ENCODE measurements at places on chromosomes 5 and 9.
A peak's percentile ranks its signal among the peaks of the same experiment; 100 is the strongest.

DNA sequence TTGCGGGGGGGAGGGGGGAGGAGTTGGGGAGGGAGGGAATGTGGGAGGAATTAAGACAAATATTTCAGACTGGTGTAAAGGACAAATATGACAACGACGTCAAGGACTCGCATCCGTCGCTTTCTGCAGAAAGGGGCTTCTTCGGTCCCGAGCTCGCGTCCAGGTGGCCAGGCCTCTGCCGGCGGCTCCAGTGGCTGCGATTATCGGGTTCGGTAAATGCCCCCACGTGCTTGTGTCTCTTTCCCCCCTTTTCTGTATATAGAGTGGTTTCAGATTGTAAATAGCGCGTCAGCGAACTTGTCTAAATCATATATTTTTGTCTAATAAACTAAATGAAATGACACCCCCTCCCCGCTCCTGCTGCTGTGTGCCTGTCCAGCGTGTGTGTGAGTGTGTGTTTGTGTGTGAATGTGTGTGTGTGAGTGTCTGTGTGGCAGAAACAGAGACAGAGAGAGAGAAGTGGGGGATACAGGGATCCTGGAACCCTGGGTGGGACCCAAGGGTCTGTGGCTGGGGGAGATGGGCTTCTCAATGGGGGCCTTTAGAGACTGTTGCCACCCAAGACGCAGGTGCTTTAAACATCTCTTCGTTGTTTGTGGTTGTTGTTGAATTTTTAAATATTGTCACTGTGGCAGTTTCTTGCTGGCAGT is 5.6 kb downstream of the IRX1 start:
- no peak for DNase-seq

GRCh38 chr9:34179213-34180136 is 632 bp downstream of the UBAP1 start:
- DNase-seq = no peak

GRCh38 chr9:114864471-114864870 is 58.6 kb upstream of the TNFSF15 start:
- no peak for DNase-seq

- no peak for DNase-seq
Measured at GRCh38 chr5:113090336-113091106, 113.9 kb downstream of the DCP2 start.

DNA sequence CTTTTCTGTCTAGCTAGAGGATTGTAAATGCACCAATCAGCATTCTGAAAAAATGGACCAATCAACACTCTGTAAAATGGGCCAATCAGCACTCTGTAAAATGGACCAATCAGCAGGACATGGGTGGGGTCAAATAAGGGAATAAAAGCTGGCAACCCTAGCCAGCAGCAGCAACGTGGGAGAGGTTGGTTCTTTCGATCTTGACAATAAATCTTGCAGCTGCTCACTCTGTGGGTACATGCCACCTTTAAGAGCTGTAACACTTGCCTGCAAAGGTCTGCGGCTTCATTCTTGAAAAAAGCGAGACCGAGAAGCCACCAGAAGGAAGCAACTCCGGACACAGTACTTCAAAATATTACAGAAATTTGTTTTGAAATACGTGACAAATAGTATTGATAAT is 424.6 kb upstream of the CDH9 start:
- DNase-seq = no peak

- peak; percentile 63 for DNase-seq
Measured at GRCh38 chr9:81689343-81690175, at the start of gene TLE1. TSS of gene TLE1 (minus strand) at chr9:81689547. CDS start at chr9:81688240, 1,307 bp downstream.

- no peak for DNase-seq
Measured at GRCh38 chr9:35110327-35110761, 5.3 kb downstream of the ATOSB start.
